ENCODE measurements at places on chromosomes 7 and 10.

DNA sequence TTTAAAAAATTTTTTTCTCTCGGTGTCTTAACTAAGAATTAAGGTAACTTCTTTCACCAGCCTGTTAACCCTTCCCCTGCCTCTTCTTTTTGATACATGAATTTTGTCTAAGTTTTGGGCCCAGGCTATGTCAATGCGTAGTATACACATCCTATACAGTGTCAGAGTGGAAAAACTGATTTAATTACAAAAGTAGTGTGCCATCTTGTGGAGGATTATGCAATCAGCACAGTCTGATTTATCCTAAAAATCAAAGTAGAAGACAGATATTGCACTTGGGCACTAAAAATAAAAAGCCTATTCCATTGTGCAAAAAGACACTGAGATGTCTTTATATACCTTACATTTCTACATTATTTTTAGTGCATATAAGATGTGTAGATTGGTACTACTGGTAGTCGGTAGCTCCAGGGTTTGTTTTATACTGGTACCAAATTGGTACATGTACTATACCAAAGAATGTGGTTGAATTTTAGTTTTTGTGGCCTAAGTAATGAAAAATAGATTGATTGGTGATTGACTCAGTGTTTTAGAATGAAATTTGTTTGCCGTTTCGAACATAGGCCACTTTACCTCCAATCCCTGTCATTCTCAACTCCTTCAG is 96.6 kb downstream of the MKLN1 start:
- DNase-seq = peak; percentile 38

GRCh38 chr10:125782616-125783015 is 7.0 kb upstream of the MMP21 start:
- DNase-seq = no peak

GRCh38 chr10:63681993-63682697 is 160.9 kb downstream of the REEP3 start:
- DNase-seq = peak; percentile 94

DNA sequence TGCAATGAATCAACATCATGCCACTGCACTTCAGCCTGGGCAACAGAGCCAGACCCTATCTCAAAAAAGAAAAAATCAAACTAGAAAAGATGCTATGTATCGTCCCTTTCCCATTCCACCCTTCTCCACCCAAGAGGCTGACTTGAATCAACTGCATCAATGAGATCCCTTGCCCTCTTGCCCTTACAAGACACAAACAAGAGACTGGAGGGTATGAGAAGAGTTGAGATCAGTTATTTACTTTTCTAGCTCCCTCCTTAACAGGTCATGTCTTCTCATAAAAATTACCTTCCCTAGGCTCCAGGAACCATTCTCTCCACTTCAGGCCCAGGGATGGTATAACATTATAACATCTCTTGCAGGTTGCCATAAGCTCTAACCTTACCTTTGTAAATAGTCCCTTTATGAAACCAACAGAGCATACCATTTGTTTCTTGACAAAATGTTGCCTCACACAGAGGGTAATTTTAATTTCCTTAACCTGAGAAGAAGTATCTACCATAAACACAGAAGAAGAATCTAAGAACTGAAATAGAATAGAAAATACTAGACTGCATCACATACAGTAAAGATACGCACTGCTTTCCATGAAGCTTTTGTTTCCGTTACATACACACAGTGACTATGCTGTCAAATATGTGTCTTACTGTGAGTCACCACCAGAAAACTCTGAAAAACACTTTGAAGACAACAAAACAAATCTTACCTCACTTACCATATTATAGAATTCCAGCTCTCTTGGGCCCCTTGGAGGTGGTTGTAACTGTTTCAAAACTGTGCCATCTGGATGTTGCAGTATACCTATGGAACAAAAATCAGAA is 30.5 kb downstream of the IPMK start:
- peak; percentile 70 for DNase-seq

DNA sequence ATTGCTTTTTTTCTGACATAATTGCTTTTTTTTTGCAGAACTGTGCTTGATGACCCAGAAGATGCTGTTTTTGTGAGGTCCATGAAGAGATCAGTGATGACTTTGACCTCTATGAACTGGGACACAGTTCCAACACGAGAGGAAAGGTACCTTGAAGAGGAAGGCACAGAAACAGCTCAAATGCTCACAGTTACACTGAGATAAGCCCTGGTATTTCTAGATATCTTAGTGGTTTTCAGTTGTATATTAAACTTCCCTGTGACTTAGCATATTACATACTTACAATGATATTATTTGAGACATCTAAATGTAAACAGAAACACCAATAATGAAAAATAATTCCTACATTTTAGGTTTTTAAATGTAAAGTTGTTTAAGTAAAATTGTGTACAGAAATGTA is 54.7 kb downstream of the LRRC72 start:
- DNase-seq = no peak

DNA sequence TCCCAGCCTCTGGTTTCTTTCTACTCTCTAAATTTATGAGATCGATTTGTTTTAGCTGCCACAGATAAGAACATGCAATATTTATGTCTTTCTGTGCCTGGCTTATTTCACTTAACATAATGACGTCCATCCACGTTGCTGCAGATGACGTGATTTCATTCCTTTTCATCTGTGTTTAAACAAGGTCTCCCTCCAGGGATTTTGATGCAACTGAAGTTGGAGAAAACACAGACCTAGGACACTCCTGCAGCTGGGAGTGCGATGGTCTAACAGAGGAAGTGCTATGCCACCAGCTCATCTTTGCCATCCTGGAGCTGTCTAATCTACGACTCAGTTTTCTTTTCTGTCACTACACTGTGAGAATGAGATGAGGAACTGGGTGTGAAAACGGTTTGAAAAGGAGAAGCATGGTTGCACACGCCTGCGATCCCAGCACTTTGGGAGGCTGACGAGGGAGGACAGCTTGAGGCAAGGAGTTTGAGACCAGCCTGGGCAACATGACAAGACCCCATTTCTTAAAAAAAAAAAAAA is 1.5 kb upstream of the KCTD7 start:
- peak; percentile 17 for DNase-seq

DNA sequence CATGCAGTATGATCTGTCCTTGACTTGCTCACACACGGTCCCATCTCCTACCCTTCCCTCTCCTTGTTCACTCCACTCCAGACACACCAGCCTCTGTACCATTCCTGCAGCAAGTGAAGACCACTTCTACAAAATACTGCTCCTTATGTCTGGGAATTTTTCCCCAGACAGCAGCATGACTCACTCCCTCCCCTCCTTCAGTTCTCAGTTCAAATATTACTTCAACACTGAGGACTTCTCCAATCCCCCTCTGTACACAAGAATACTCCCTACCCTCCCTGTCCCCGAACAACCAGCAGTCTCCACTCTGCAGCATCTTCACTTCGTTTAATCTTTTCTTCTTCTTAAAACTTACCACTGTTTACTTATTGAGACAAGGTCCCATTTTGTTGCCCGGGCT is 474.0 kb downstream of the GPAM start:
- DNase-seq = no peak

- DNase-seq = no peak
Measured at GRCh38 chr7:72754312-72754711, 73.7 kb downstream of the TYW1B start.

DNA sequence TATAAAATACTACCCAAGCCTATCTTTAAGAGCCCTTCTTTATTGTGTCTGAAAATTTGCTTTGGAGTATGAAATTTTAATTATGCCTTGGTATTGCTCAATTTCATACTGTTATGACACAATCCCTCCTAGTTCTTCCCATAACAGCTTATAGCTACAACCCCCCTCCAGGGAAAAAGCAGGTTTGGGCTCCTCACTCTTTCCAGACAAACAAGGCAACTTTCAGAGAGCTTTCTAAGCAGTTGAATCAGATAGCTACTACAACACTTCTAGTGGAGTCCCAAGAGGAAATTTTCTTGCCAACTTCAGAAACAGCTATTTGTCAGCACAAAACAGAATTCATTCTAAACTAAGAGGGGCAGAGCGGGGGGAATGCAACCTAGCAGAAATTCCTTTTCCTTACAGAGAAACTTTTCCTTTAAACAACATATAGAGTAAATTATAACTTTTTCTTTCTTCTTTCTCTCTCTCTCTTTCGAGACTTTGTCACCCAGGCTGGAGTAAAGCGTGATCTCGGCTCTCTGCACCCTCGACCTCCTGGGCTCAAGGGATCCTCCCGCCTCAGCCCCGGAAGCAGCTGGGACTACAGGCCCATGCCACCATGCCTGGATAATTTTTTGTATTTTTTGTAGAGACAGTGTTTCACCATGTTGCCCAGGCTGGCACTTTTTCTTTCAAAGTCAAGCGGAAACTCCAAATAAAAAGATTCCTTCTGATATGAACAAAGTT is 26.0 kb upstream of the JMJD1C start:
- peak; percentile 94 for DNase-seq

DNA sequence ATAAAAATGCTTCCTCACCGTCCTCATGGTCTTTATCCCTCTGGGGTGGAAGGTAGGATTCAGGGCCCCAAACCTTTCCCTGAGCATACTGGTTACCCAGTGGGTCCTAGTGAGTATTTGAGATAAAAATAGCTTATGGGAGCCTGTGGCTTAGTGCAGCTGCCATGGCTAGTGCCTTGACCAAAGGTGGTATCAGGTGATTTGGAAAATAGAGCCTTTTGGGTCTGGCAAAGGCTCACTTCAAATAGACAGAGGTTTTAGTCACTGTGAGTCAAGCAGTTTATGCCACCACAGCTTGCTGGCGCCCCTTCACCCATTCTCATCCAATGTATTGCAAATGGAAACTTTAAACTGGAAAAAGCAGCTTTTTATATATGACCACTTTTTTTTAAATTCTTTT is 30.4 kb downstream of the PLAU start:
- no peak for DNase-seq

DNA sequence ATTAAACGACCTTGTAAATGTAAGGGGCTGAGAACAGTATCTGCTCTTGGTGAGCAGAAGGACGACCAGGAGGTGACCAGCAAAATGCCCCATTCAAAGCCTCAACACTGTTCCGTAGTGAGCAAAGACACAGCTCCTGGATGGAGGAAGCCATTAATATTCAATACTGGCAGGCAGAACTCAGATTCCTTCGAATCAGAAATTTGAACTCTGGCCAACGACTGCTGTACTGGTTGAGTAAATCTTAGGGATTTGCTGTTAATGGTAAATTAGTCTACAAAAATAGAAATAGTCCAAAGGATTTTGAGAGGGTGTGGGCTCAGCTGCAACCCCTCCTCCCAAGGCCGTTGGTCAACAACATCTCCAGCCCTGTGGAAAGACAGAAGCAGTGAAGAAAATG is 130.5 kb upstream of the PFKP start:
- DNase-seq = no peak

DNA sequence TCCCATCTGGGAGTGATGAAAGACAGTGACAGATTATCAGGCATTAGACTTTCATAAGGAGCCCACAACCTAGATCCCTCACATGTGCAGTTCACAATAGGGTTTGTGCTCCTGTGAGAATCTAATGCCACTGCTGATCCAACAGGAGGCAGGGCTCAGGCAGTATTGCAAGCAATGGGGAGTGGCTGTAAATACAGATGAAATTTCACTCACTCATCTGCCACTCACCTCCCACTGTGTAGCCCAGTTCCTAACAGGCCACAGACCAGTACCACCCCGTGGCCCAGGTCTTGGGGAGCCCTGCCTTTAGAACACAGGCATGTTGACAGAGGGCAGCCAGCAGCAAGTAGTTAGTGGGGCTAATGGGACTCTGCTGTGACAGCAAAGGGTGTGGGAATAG is 137.3 kb upstream of the NANOS1 start:
- DNase-seq = no peak

GRCh38 chr7:140475747-140476333 is 3.5 kb downstream of the MKRN1 start:
- no peak for DNase-seq

- peak; percentile 29 for DNase-seq
Measured at GRCh38 chr7:85184599-85185423, 2.0 kb downstream of the SEMA3D start.

- no peak for DNase-seq
Measured at GRCh38 chr10:32459051-32459698, 13.2 kb downstream of the CCDC7 start.

DNA sequence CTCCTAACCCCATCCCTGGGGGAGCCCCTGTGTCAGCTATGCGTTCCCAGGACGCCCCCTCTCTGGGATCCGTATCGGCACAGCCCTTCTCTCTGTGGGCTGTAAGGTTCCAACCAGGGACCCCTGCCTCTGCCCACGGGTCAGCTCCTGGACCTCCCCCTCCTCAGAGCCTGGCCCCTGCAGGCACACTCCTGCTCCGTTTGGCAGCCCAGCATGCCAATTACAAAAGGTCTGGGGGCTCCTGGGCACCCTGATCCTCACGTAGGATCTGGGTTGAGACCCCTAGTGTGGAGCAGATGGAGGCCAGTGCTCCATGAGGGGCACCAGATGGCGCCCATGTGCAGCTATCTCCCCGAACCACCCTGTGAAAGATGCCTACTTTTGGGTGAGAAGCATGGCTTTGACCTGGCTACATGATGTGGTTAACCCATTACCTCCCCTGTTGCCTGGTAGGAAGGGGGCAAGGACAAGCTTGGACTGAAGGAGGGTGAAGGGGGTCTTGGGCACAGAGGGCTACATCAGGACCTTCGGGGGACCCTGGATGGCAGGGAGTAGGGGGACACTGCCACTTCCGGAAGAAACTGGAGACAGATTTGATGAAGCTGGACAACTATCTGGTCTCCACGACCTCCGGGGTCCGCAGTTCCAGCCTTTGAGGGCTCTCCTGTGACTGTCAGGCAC is 9.0 kb downstream of the TACR2 start:
- DNase-seq = no peak

DNA sequence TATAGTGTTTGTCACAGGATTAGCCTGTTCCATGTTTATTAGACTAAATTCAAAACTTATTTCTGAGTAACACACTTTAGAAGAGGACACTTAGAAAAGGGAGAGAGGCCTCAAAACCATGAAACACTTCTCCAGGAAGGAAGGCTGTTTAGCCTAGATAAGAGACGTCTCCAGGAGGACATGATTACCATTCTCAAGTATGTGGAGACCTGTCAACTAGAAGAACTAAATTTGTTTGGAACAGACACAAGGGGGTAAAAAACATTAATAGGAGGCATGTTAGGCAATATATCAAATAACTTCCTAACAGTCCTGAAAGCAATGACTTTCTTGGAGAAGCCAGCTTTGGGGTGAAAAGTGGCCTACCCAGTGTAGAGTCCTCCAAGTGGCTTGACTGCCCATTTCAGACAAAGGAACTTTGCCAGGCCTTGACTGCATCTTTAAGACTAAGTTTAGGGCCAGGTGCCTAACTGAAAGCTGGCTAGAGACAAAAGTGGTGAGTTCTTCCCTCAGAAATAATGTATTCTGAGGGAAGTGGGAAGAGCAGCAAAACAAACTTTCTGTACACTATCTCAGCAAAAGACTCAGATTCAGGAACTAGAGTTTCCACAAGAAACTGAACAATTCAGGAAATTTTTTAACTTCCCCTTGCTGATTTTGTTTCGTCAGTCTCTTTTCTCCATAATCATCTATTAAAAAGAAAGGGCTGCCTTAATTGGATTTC is 11.8 kb downstream of the NCOA4 start:
- DNase-seq = no peak

- DNase-seq = no peak
Measured at GRCh38 chr7:88401009-88401623, 94.4 kb upstream of the STEAP4 start.

- DNase-seq = no peak
Measured at GRCh38 chr7:69042138-69042537, 556.1 kb upstream of the AUTS2 start.
